Muscle of arm (tissue), 14 donors: ENCODE measurements at places on chromosomes 3 and 15. TPM values are rescaled to one million over a fixed set of nuclear protein-coding genes. Genes with fewer than 3 reads are reported as not detected.
A peak's percentile ranks its signal among the peaks of the same experiment; 100 is the strongest.

GRCh38 chr3:197501496-197501878, 54.3 kb downstream of the BDH1 start:
- no peak for DNase-seq

The ASB14 gene
- polyA plus RNA-seq, result 1.6 TPM

DNA sequence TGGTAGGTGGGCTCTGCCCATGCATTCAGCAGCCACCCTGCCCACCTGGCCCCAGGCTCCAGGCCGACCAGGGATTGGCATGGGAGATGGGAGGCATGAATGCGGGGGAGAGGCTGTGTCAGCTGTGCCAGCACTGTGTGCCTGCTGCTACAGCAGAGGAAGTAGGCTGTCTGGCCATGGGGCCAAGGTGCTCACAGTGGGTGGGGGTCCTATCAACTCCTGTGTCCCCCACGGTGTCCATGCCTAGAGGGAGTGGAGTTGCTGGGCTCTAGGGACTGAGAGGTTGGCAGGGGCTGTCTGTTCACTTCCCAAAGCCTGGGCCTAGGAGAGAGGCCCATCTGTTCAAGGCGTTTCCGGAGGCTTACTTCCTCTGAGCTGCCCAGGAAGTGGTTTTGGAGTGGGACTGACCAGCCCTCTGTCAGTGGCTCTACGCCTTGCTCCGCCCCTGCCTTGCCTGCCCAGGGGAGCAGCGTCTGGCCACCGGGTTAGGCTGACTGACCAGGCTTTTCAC, 5.8 kb downstream of the PRKCD start:
- DNase-seq, result peak; percentile 55

The OXTR gene
- polyA plus RNA-seq, result 3.6 TPM

- no peak for DNase-seq
Measured at GRCh38 chr3:148707601-148708380, 10.1 kb downstream of the AGTR1 start.

DNA sequence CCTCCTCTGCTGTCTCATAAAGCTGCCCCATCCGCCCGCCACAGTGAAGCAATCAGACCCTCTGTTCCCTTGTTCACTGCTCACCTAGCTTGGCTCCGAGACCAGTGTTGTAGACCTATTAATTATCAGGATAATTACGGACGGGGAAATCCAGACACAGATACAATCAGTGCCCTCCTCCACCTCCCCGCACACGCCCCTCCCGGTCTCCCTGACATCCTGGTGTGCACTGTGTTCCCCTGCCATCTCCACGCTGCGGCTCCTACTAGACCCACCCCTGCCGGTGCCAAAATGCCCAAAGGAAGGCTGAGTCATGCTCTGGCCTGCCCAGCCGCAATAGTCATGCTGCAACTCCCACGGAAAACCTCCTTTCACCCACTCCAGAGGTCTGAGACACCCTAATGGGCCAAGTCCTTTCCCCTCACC, 277.3 kb upstream of the TLE3 start:
- DNase-seq, result no peak

The CHDH gene
- polyA plus RNA-seq, result 1.1 TPM

The NPAP1 gene
- polyA plus RNA-seq, result 0.09 TPM

DNA sequence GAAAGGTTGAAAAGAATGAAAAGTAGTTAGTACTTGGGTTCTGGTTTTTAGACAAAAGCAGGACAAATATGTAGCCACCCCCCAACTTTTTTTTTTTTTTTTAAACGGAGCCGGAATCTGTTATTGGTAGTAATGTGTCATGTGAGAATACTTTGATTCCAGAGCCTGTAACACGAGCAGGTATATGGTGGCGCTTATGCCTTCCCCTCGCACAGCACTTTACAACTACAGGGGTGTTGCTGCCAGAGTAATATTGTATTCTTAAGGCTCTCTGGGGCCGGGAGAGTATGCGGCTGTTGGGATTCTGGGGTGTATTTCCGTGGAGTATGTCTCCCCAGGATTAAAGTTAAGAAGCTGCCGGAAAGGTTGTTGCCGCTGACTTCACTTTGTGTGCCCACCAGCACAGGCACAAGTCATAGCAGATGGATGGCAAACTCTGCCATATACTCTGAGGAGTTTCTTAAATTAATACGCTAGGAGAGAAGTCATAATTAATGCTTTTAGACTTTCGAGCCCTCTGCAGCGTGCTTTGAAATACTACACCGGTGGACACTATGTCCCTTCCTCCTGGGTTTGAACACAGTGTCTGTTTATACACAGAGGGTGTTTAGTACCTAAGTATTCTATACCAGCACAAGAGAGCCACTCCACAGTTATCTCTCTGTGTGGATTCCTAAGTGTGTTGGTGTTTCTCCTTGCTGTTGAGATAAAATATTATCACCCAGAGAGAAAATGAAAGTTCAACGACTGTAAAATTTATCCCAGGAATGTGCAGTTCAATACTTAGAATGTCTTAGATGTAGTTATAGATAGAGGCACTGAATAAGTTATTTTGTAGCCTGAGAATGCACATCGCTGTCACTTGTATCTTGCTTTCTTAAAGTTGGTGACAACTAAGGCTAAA, 1.4 kb downstream of the MBNL1 start:
- peak; percentile 76 for DNase-seq

The IMPG2 gene
- polyA plus RNA-seq, result 1.3 TPM

- no peak for DNase-seq
Measured at GRCh38 chr15:40878785-40879184, 4.8 kb upstream of the RHOV start.

The GOLGA8J gene
- 0.42 TPM for polyA plus RNA-seq
